Stimulated activated CD8-positive, alpha-beta memory T cell treated with anti-CD3 and anti-CD28 coated beads, Interleukin-2, amount 100 ng/mL, for 48 hours (primary cell): ENCODE measurements at places on chromosomes 6 and 20.

- no peak for DNase-seq
Observed at GRCh38 chr6:112325444-112325843, 21.7 kb upstream of the RFPL4B start.

DNA sequence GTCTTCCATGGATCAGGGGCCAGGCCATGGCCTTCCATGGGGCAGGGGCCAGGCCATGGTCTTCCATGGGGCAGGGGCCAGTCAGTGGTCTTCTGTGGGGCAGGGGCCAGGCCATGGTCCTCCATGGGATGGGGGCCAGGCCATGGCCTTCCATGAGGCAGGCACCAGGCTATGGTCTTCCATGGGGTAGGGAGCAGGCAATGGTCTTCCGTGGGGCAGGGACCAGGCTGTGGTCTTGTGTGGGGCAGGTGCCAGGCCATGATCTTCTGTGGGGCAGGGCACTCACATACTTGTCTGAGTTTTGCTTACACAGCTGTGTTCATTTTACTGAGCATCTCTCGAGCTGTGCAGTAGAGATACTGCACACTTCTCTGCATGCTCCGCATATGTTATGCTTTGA, 57.3 kb upstream of the THBS2 start:
- DNase-seq, result no peak

GRCh38 chr6:105492706-105493673, 90.1 kb upstream of the PREP start:
- DNase-seq, result no peak

- no peak for DNase-seq
Observed at GRCh38 chr20:44118185-44119033, 68.6 kb downstream of the JPH2 start.

DNA sequence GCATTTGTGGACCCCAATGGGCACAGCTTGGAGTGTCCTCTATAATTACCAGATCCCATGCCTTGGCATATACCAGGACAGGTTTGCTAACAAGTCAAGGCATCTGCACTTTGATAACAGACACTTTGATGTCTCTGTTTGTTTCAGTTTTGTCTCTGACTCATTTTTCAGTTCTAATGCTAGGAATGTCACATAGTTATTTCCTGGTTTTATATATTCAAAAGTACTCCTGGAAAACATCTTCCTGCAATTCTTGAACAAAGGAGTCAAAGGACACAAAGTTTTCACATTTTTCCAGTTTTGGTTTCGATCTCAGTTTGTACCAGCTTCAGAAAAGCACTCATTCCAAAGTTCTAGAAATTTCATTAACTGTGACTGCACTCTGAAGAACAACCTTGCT, 188.1 kb downstream of the FOXC1 start:
- no peak for DNase-seq

DNA sequence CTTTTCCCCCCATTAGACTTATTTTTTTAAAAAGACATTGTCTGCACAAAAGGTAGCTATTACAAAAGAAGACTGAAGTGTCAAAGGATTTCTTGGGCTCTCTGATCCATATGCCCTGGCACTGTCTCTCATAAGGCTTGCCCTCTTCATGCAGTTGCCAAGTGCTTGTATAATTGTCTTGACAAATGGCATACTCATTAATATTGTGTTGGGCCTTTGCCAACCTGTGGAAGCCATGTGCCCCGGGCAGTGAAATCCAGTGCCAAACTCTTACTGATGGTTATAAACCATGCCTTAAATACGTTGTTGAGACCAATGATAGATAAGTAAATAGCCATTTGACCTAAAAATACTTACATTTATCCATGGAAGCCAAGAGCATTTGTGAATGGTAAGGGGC, 98.1 kb downstream of the FARS2 start:
- DNase-seq, result no peak

GRCh38 chr6:3371222-3371949, 85.5 kb downstream of the SLC22A23 start:
- no peak for DNase-seq

GRCh38 chr6:11270030-11271027, 37.9 kb upstream of the NEDD9 start:
- DNase-seq, result no peak

DNA sequence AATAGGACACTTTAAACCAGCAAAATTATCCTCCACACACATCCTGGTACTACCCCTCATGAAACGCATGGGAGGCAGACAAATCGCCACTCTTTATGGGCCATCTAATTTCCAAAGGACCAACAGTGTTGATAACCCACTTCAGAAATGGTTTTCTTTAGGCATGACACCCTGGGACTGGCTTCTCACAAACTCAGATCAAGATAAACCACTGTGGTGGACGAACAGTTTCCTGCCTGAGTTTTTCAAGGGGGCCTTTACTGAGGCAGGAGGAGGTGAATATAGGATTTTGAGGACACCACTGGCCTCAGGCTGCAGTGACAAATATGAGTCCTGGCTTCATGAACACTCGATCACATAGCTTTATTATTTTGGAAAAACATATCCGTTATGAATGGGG, 26.0 kb downstream of the TRAM2 start:
- no peak for DNase-seq

- no peak for DNase-seq
Observed at GRCh38 chr6:132017942-132018341, 66.8 kb upstream of the CCN2 start.

DNA sequence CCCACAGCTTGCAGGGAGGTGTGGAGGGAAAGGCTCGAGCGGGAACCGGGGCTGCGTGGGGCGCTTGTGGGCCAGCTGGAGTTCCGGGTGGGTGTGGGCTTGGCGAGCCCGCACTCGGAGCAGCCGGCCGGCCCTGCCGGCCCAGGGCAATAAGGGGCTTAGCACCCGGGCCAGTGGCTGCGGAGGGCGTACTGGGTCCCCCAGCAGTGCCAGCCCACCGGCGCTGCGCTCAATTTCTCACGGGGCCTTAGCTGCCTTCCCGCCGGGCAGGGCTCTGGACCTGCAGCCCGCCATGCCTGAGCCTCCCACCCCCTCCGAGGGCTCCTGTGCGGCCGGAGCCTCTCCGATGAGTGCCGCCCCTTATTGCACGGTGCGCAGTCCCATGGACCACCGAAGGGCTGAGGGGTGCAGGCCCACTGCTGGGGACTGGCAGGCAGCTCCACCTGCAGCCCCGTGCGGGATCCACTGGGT, 1242.2 kb upstream of the EYS start:
- DNase-seq, result no peak

GRCh38 chr20:44967207-44967807, 995 bp downstream of the STK4 start:
- no peak for DNase-seq

- DNase-seq, result peak; percentile 75
Observed at GRCh38 chr6:41560431-41561192, 14.4 kb downstream of the FOXP4 start.

GRCh38 chr20:1696521-1697209, 39.1 kb upstream of the SIRPG start:
- DNase-seq, result no peak

DNA sequence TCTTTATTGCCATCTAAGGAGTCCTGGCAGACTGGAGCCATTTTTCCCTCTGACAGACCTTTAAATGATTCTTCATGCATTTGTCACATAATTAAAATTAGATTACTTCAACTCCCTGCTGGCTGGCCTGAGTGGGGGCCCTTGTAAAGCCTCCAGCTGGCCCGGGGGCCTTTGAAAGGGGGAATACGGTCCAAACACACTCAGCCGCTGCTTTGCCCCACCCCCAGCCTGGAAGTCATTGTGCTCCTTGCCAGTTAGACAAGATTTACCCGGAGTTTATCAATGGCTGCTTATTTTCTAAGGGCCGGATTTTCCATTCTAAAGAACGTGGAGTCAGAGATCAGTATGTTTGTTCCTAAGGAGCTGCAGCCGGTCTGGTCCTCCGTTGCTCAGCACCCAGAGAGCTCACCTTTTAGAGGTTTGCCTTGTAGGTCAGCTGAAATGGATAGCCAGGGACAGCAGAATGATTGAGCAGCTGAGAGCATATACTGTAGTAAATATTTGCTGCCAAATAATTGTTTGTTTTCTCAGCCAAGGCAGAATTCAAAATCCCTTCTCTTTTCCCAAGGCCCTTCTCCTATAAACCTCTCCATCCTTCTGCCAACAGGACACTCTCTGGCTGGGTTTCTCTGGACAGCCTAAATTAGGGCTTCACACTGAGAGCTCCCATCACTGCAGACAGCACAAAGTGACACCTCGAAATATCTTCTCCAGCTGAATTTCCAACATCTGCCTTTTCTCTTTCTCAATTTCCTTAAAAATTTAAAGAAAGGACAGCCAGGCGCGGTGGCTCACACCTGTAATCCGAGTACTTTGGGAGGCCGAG, 68.4 kb upstream of the RBM24 start:
- DNase-seq, result no peak

DNA sequence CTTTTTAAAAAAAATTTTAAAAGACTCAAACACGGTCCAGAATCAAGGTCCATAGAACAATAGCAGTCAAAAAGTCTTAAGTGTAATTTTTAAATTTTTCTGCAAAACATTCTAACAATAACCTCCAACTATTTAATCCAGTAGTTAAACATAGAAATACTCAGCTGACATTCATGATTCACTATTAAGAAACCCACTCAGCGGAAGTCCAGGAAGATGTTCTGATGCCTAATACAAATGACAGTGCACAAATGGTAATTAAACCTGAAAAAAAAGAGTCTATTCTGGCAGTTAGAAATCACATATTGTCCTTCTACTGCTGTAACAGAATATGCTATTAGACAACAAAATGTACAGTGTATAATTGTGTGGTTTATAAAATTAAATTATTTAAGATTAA, 128.2 kb upstream of the BMP5 start:
- no peak for DNase-seq

GRCh38 chr6:121000381-121000780, 333.9 kb downstream of the TBC1D32 start:
- no peak for DNase-seq

DNA sequence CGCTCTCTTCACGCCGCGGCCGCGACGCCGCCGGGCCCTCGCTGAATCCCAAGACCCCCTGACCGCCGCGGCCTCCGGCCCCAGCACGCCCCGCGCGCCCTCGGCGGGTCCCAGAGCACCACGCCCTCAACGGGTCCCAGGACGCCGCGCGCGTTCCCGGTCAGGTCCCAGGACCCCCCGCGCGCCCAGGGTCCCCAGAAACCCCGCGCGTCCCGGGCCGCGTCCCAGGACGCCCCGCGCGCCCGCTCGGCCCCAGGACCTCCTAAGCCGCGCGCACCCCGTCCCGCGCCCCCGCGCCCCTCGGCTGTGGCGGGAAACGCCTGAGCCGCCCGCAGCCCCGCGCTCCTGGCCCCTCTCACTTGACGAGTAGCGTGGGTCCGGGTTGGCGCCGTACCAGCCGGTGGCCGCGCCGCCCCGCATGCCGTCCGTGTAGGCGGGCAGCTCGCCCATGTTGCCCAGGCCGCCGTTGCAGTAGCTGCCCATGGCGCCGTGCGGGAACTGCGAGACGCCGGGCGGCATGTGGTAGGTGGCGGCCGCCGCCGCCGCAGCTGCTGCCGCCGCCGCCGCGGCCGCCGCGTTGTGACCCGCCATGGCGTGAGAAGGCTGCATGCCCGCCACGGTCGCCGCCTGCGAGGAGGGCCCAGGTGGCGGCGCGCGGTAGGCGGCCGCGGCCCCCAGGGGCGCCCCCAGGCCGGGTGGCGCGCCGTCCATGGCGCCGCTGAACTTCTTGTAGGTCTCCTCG, 556 bp downstream of the NKX2-4 start:
- no peak for DNase-seq

DNA sequence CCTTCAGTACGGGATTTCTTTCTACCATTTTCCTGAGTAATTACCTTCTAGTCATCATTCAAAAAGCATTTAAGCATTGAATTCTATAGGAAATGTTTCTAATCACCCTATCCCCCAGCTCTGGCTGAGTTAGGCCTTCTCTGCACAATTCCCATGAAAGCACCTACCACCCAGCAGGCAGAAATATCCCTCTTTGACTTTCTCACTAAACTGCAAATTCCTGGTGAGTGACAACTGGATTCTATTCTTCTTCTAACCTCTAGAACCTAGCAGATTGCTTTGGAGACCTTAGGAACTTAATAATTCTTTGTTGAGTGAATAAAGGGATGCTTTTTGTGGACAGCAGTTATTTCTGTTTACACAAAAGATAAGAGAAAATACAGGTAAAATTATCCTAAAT, 328.7 kb downstream of the LAMA2 start:
- no peak for DNase-seq
